ENCODE measurements at places on chromosomes 13 and 19.

DNA sequence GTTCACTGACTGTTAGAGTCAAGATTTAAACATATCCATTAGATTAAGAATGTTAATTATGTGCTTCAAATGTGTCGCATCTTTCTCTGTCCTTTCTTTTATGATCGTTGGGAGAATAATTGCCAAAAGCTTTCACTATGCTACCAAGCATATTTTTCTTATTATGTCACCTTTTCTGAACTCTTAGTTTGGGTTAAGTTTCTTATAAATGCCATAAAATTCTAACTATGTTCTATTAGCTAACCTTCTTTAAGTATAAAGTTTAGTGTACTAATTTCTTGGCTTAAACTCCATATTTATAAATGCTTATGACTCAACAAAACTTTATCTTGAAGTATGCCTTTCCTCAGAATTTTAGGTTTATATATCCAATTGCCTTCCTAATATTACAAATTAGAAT, 1759.4 kb downstream of the PCDH9 start:
- DNase-seq, result no peak

DNA sequence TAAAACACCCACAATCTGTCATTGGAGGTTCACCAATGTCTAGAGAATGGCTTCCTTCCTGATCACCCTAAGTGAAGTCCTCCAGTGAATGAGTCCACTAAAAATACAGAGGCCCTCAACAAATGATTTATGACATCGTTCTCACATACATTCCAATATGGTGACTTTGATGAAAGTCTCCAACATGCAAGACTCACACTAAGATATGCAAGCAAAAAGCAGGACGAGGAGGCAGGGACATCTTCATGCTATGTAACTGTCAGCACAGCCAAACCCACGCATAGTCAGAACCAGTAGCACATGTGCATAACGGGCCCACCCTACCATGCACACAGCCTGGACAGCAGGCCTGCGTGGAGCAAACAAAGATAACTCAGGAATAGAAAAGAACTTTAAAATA, 16.6 kb upstream of the LSM14A start:
- DNase-seq, result no peak

DNA sequence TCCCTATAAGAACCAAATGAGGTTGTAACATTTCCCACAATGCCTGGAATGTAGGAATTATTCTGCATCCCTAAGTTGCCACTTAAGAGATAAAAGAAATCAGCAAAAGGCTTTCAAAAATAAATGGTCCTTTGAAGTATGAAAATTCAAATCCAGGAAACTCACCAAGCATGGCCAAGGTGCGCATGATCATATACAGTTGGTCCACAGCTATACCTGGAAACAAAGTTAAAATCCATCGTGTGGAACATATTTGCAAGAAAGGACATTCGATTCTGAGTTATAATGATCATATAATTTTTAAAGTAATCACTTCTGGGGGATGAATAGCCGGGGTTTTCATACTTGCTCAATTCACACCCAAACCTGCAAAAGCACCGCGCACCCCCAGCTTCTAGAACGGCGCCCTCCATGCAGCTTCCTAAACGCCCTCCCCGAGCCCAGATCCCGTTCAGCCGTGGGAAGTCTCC, 525 bp downstream of the CARS2 start:
- no peak for DNase-seq

DNA sequence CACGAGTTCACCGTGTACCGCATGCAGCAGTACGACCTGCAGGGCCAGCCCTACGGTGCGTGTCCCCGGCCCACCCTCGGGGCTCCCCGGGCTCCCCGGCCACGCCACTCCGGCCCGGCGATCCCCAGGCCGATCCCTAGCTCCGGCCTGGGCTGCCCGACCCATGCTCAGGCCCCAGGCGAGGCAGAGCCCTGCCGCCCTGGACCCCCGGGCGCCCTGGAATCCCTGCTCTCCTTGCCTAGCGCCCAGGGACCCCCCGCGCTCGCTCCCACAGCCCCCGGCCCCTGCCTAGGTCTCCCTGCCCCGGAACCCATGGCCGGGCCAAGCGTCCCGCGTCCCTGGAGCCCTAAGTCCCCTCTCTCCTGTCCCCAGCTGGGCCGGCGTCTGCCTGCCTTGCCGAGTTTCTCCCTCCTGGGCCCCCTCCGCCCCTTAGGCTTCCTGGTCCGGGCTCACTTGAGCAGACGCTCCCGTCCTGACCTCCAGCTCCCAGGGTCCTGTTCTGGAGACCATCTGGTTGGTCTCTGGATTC, 494 bp downstream of the NCLN start:
- DNase-seq, result no peak

- no peak for DNase-seq
These were observed 130.5 kb downstream of the ATP11A start for GRCh38 chr13:112820318-112820717.

- DNase-seq, result no peak
These were observed 70.9 kb upstream of the MCF2L start for GRCh38 chr13:112897956-112898620.

- no peak for DNase-seq
These were observed 633.5 kb upstream of the ATXN8OS start for GRCh38 chr13:69474011-69474685.

DNA sequence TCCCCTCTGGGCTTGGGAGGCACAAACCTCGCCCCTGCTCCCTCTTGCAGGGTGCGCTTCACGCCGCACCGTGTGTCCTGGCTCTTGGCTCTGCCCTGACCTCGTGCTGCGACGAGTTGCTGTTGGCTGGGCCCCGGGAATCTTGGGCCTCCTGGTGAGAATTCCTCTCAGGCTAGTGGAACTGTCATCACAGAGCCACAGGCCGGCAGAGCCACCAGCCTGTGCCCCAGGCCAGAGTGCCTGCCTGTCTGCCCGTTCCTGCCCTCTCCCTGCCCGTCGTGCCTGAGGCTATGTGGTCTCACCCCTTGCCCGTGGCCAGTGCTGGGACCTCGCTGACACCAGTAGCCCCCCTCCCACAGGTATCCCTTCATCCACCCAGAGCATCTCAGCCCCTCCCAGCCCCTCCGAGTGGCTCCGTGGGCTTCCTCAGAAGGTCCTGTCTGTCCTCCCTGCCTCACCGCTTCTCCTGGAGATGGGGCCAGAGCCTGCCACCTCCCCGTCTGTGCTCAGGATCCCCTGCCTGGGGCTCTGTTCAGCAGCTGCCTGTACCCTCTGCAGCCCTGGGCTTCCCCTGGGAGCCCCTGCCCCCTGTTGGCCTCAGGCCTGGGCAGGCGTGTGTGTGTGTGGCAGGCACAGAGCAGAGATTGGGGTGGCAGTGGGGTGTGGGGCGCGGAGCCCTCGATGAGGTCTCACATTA, 13.3 kb downstream of the NDUFB7 start:
- DNase-seq, result no peak

DNA sequence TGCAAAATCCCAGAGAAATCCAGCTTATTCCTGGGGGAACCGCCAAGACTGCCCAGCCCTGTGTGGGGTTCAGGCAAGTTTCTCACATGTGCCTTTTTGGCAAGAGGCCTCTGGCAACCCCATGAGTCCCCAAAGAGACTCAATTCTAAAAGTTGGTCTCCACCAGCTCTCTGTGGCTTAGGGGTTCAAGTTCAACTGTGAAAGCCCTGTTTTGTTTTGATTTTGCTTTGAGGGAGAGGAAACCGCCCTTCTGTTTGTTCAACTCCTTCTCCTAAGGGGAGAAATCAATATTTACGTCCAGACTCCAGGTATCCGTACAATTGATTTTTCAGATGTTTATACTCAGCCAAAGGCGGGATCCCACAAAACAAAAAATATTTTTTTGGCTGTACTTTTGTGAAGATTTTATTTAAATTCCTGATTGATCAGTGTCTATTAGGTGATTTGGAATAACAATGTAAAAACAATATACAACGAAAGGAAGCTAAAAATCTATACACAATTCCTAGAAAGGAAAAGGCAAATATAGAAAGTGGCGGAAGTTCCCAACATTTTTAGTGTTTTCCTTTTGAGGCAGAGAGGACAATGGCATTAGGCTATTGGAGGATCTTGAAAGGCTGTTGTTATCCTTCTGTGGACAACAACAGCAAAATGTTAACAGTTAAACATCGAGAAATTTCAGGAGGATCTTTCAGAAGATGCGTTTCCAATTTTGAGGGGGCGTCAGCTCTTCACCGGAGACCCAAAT, 583 bp upstream of the LDLR start:
- DNase-seq, result no peak

DNA sequence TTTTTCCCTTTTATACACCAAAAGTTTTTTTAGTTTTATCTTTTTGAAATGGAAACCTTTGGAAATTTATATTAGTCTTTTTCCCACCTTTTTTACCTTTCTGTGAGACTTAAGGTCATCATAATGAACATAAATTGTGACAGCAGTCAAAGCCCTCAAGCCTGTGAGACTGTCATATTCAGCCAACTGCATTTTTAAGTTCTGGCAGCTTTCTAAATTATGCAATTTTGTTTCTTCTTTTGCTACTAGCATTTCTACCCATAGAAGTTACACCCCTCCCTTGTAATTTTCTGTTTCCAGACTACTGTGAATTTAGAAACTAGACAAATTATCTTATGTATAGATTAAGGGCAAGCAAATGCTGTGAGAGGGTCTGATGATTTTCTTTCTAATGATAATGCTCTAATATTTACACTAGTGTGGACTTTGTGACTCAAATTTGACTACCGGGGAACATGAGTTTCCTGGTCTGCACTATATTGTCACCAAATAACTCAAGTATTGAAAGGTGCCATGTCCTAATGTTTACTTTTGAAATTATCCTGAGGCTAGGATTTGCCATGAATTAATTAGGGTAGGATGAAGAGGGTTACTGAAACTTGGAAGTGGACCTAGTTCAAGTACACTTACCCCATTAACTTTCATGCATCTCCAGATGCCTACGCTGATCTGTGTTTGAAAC, 43.7 kb downstream of the FRY start:
- DNase-seq, result no peak

GRCh38 chr13:99967498-99967868, 4.1 kb downstream of the ZIC5 start:
- DNase-seq, result no peak

Measured in activated CD4-positive, alpha-beta T cell treated with anti-CD3 and anti-CD28 coated beads for 24 hours (primary cell).